ENCODE measurements at places on chromosomes 11 and 22.

DNA sequence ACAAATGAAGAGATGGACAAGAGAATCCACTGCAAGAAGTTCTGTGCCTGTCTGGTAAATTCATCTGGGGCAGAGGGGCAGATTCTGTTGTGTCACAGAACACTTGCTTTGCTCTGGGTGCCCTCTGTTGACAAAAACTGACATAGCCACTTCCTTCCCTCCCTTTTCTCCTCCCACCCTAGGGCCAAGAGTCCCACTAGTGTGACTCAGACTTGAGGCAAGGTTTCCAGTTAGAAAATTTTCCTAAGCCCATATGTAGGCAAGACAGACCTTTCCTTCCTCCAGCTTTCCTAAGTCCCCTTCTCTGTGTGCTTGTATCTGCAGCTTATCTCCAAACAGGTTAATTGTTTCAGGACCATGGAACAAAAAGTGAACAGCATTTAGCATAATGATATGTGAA is 106.8 kb downstream of the RBFOX2 start:
- DNase-seq, result peak; percentile 78

DNA sequence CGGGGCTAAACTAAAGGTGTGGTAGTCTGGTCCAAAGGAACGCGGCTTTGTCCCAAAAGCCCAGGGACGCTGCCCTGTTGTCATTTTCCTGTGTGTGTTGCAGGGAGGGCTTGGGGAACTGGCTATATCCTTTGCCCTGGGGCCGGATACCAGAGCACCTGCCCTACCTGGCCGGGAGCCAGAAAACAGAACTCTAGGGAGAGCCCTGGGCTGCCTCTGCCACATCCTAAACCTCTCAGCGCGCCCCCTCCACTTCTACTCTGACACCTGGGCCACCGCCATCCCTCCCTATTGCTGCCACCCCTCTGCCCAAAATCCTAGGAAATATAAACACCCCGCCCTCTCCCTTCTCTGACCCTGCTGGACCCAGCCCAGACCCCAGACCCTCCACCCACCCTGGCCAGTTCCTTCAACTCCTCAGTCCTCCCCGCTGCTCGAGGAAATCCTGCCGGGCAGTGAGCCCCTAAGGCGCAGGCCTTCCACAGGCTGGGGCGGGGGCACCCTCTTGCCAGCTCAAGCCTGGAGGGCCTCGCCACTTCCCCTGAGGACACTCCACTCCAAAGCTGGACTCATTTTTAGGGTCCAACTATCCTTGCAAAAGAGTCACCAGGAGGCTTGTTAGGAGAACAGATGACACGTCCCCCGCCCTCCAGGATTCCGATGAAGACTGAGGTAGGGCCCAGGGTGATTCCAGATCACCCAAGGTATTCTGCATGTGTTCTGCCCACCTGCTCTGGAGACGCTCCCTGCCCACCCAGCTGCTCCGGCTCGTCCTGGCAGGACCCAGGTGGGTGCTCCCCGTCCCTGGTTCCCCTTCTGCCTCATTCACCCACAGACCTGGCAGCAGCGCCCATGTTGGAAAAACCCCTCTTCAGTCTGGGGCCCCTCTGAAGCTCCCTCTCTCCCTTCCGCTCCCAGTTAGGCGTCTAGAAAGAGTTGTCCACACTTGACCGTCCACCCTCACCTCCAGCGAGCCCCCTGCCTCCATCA is 12.2 kb downstream of the KCTD17 start:
- no peak for DNase-seq

DNA sequence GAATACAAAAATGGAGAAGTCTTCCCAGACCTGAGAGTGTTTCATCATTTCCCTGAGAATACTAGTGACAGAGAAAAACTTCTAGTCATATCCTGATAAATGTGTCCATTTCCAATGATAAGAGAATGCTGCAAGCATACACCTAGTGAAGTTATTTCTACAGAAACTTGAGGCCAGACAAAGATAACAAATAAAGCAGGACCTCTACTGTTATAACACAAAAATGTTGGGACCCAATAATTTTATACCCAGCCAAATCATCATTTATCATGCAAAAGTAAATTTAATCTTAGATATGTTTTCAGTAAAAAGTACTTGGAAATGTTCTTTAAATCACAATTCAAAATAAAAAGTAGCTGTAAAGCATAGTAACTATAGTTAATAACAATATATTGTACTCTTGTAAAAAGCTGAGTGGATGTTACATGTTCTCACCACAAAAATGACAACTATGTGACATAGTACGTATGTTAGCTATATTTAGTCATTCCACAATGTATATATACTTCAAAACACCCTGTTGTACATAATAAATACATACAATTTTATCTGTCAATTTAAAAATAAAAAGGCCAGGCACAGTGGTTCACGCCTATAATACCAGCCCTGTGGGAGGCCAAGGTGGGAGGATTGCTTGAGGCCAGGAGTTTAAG is 12.6 kb downstream of the RRAS2 start:
- DNase-seq, result no peak

GRCh38 chr22:48960576-48960975 is 867.1 kb downstream of the BRD1 start:
- no peak for DNase-seq

- no peak for DNase-seq
Observed at GRCh38 chr22:21725956-21726649, 9.5 kb downstream of the YPEL1 start.

GRCh38 chr11:15968461-15969130 is 387.8 kb downstream of the SOX6 start:
- no peak for DNase-seq

DNA sequence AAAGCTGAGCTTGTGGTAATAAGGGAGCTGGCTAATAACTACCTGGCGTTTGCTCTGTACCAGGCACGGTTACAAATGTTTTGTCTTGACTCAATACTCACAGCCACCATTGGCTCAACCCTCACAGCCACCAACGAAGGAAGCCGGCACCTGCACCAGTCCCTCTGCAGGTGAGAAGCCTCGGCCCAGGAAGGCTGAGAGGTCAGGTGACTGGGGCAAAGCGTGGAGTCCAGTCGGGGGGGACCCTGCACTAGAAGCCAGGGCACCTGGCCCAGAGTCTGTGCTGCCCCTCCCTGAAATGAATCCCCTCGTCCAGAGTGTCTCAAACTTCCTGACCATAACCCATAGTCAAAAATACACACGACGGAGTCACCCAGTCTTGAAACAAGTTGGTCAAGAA is 90.1 kb downstream of the PHF21B start:
- DNase-seq, result no peak

DNA sequence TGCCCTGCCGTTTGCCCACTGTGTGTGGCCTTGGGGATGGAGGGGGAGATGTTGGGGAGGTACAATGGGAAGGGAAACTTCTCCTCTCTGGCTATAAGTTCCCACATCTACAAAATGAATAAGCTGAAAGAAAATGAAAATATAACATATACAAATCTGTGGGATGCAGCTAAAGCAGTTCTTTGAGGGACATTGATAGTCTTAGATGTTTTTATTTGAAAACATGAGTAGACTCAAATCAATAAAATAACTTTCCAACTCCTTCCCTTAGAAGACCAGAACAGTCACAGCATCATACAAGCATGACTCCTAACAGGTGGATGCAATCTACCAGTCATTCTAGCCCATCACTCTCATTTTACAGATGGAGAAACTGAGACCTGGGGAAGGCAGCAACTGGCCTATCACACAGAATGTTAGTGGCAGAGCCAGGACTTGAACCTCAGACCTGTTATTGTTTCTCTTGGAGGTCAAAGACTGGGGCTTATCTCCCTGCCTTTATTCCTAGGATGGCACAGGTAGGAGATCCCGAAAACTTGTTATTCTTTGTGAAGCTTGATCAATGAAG is 25.2 kb upstream of the CCDC86 start:
- no peak for DNase-seq

- no peak for DNase-seq
Observed at GRCh38 chr11:48095779-48096470, 115.6 kb downstream of the PTPRJ start.

DNA sequence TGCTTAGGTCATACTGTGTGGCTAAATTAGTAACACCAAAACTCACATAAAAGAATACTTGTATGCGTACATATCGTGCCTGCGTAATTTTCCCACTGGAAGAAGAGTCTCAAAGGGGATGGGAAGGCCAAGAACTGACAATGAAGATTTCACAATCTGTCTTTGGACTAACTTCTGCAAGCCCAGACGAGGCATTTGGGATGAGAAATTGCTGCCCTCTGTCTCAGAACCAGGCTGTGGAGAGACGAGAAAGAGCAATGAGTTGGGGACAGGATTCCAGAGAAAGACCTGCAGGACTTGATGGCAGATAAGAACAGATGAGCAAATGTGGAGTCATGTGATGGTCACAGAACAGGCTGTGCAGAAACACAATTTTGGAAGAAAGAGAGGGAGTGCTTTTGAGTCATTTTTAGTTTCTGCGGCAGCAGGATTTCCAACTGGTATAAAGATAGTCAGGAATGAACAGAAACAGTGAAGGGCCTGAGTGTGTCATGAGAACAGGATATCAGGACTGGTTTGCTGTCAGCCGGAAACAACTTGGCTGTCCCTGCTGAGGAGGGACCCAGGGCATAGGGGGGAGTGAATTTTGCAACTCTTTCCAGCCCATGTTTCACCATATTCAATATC is 82.7 kb upstream of the CTSC start:
- DNase-seq, result no peak

DNA sequence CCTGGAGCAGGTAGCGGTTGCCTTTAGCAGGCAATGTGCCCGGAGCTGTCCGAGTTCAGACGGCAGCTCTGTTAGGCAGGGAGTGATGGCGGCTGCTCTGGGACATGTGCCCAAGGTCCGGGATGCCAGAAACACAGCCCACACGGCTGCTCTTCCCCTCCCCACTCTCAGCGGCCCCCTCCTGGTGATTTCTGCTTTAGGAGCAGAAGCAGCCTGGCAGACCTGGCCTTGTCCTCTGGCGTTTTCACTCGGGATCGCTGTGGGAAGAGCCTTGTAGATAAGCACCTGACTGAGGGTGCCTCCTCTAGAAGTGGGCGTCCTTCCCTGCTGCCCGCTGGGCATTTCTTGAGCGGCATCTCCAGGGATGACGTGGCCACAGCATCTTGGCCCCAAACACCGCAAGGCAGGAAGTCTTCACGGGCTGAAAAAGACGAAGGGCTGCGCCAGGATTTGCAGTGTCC is 392.2 kb downstream of the TBC1D22A start:
- DNase-seq, result no peak

DNA sequence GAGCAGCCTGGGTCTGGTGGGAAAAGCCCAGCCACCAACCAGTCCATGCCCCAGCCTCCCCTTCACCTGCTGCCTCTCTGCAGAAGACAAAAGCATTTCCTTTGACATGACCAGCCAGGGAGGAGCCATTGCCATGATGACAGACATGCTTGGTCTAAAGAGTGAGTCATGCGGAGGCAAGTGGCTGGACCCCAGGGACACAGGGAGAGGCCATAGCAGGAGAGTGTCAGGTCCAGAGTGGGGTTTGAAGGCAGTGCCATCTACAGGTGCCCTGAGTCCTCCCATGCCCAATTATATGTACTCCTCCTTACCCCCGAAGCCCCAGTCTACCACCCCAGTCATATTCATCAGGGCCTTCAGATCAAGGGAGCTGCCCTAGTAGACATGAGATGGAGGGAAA is 67.4 kb downstream of the SCN3B start:
- DNase-seq, result peak; percentile 9

GRCh38 chr11:22703591-22703990 is 37.2 kb downstream of the GAS2 start:
- no peak for DNase-seq

- DNase-seq, result no peak
Observed at GRCh38 chr11:111697933-111698371, 68.2 kb downstream of the PPP2R1B start.

- DNase-seq, result no peak
Observed at GRCh38 chr11:46607516-46607915, 9.5 kb downstream of the HARBI1 start.

- DNase-seq, result no peak
Observed at GRCh38 chr22:26672060-26672471, 14.7 kb downstream of the MIAT start.

GRCh38 chr11:121446752-121447156 is 5.4 kb upstream of the SORL1 start:
- DNase-seq, result no peak

- no peak for DNase-seq
Observed at GRCh38 chr11:79344753-79345294, 96.0 kb downstream of the TENM4 start.

GRCh38 chr22:48112687-48113521 is 1350.5 kb downstream of the TBC1D22A start:
- DNase-seq, result no peak

DNA sequence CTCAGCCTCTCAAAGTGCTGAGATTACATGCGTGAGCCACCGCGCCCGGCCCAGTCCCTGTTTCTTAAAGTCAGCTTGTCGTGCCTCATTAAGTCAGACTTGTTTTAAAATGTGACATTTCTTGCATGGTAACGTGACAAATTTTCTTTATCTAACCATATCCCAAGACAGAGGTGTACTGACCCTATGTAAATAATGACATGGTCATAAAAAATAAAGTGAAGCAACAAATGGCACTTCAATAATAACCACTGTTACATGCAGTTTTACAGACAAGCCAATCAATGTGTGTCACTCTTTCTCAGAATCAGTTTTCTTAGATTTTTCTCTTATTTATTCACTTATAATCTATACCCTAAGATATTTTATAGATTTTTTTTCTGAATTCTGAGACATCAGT is 26.5 kb upstream of the SIK2 start:
- no peak for DNase-seq

GRCh38 chr11:13762718-13763117 is 94.2 kb downstream of the FAR1 start:
- no peak for DNase-seq

DNA sequence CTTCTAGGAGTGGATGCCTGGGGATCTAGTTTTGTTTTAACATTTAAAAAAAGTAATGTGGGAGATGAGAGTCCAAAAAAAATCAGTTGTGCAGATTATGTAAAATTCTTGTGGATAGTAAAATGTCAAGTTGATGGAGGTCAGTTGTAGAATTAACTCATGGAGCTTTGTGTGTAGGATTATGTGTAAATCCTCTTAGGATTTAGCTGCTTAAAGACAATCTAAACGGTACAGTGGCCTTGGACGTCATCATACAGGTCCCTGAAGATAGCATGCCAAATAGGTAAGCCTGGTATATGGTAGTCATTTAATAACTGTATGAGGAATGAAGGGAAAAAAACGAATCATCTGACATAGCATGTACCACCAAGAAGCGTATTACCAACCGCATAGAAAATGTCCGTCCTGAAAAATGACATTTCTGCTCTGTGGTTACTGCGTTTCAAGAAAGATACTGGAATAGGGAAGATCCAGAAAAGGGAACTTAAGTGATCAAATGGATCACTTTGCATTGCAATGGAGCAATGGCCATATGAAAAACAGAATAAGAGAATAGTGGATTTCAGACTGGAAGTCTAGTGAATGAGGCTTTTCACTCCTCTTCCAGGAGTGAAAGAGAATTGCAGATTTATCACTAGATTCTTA is 61.3 kb downstream of the BCL2L13 start:
- DNase-seq, result no peak

DNA sequence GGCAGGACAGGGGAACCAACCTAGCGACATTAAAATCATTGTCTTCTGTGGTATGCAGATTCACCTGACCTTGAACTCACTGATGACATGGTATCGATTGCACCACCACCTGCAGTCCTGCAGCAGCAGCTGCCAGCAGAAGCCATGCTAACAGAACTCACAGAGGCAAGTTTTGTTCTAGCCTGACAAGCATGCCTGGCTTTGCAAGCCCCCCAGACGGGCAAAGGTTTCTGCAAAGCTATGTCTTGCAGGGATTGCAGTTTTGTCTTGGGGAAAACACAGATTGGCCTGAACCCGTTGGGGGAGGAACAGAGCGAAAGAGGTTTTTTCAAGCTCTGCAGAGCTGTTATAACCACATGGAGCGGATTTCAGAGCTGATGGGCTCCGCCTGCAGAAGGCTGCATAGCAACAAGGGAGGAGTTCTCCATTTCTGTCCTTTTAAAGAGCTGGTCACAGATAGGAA is 221.0 kb downstream of the HIPK3 start:
- DNase-seq, result no peak
